ENCODE measurements at places on chromosomes 1 and 21.

GRCh38 chr1:186194107-186194756 lies 180.8 kb downstream of the TPR start:
- DNase-seq = no peak

- no peak for DNase-seq
These were observed 184.6 kb downstream of the RHOU start for GRCh38 chr1:228919914-228920313.

- DNase-seq = peak; percentile 30
These were observed 1.1 kb downstream of the TOR1AIP1 start for GRCh38 chr1:179883040-179883744.

- DNase-seq = no peak
These were observed 16.5 kb downstream of the TNFRSF1B start for GRCh38 chr1:12183095-12183794.

DNA sequence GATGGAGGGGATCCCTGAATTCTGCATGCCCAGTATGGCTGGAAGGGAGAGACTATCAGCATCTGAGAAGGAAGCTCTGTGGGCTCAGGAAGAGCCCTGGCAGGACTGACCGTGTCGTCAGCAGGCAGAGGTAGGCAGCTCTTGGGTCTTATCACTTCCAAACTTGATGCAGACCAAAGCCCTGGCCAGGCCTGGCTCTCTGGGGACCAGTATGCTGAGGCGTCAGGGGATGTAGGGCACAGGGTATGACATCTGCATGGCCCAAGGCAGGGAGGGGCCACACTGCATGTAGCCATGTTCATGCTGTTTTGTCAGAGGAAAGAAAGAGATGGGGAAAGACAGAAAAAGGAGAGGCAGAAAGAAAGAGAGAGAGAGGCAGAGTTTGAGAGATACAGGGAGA lies 6.3 kb downstream of the FGR start:
- DNase-seq = no peak

GRCh38 chr1:212902054-212902453 lies 44.0 kb downstream of the FLVCR1 start:
- DNase-seq = no peak

- DNase-seq = no peak
These were observed 157.3 kb downstream of the PEX14 start for GRCh38 chr1:10631811-10632593.

DNA sequence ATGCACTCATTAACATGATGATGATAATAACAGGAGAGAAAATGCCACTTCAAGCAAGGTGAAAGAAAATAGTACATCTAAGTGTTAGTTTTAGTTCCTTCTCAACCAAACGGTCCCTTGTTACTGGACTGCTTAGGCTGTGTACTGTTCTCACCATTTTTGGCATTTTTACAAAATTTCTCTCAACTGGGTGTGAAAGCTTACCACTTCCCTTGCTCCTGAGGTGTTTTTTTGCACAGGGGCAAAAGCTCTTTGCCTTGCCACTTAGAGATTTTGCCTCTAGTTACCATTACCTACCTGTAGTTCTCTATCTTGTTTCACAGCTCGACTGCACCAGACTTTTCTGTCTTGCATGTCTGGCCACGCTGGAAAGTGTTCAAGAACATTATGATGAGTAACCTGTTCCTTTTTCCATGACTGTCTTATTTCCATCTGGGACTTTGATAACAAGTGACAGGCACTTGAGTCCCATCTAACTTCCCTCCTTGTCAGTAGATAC lies 10.7 kb downstream of the NEK7 start:
- no peak for DNase-seq

DNA sequence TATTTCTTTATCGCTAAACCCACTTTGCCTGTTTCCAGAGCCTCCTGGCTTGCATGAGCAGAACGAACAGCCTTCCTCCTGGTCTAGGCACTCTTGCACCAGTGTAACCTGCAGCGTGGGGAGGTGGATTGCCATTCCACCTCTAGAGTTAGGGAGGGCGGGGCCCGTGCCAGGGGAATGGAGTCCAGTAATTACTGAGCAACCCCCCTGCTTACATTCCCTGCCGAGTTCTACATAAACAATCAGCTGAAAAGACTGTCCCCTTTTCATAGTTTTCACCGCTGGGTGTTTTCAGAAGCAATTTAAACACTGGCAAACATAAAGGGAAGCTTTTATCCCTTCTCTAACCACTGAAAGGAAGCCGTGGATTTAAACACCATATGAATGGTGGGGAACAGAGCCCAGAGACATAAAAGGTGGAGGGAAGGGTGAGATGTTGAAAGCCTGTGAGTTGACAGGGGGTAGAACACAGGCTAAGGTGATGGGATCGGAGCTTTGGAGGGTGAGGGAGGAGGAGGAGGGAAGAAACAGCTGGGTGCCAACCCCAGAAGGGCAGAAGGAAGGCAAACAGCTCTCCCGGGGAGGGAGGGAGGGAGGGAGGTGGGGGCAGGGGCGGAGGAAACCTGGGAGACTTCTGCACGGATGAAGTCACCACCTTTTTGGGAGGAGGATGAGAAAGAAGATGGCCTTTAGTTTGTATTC lies 68.0 kb upstream of the WDR26 start:
- DNase-seq = no peak

DNA sequence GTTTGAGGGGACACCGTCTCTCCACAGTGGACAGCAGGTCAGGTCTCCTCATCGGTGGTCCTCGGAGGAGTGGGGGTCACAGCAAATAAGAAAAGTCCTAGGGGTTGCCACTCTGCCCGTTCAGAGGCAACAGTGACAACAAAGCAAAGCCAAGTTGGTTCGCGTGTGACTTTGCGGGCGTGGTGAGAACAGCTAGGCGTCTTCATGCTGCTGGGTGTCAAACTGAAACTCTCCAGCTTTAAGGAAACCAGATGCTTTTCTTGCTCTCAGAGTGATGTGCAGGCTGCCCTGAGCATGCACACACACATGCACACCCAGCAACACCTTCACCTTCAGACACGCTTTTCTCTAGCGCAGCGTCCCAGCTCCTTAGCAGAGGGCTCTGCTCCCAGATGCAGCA lies 70.1 kb upstream of the ARHGEF16 start:
- no peak for DNase-seq

DNA sequence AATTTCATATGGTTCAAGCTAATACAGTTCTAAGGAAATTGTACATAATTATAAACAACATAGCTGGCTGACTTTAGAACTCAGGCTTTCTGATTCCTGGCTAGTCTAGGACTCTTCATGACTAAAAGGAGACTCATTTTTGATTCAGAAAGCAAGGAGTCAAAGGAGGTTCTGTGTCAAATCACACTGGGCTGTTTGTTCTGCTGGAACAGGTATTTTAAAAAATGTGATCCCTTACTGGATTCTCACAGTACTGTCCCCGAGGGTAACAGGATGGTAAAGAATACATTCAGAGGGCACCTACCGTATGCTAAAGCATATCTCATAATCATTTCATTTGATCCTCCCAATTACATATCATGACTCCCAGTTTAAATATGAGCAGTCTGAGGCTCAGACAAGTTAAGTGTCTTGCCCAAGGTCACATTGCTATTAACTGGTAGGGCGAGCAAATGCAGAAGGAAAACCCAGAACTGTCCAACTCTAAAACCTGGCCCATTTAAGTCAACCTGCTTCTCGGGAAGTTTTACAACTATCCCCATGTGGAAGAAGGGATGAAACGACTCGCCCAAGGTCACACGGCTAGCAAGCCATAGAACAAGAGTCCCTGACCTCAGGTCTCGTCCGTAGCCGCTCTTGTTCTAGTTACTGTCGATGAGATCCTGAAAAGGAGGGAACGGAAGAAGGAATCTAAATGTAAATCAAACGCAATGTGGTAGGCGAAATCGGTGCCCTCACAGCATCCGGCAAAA lies 675 bp downstream of the MYSM1 start:
- DNase-seq = no peak

DNA sequence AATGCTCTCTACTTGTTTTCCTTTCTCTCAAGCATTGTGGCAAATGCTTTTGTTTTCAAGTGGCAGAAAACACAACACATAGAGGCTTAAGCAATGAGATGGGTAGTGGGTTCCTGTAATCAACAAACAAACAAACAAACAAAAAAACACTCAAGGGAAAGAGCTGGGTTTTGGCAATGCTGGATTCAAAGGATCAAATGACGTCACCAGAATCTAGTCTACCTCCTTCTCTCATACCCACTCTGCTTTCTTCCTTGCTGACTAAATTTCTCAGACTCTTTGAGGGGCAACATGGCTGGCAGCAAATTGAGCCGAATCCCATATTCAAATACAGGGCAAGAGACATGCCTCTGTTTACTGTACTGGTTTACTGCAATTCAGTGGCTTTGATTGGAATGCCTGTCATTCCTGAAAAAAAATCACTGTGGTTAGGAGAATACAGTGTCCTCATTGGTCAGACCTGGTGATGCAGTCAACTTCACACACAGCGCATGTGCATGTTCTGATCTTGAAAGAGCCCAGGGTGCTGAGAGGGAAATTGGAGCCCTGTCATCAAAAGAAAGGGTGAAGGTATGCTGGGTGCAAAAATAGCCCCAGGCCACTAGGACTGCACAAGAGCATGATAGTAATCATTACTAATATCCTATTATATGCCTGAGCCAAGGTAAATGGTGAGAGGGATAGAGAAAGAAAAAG lies 356.2 kb downstream of the KCTD3 start:
- no peak for DNase-seq

- no peak for DNase-seq
These were observed 184.6 kb downstream of the TGFB2 start for GRCh38 chr1:218529646-218530300.

DNA sequence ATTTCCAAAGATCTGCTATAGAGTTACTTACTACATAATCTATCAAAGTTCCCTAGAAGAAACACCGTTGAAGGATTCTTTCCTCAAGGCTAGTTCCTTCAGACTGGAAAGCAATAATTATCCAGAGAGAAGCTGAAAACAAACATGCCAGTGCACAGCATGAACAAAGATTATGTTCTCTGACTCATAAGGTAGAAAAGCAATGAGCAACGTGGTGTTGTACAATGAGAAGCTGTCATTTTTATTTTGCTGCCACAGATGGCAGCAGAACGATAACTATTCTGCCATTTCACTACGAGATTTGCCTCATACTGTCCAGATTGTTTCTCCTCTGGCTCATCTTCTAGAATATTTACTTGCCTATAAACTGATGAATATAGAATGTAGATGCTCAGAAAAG lies 10.7 kb downstream of the EXTL2 start:
- DNase-seq = no peak

DNA sequence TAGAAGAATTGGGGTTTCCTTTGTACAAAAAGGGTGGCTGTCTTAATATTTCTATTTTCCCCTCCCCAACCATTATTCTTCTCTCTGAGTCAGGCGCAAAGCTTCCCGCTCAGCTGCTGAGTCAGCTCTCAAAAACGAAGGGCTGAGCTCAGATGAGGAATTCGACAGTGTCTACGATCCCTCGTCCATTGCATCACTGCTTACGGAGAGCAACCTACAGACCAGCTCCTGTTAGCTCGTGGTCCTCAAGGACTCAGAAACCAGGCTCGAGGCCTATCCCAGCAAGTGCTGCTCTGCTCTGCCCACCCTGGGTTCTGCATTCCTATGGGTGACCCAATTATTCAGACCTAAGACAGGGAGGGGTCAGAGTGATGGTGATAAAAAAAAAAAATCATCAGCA lies 3.0 kb upstream of the TUFT1 start:
- DNase-seq = peak; percentile 65

DNA sequence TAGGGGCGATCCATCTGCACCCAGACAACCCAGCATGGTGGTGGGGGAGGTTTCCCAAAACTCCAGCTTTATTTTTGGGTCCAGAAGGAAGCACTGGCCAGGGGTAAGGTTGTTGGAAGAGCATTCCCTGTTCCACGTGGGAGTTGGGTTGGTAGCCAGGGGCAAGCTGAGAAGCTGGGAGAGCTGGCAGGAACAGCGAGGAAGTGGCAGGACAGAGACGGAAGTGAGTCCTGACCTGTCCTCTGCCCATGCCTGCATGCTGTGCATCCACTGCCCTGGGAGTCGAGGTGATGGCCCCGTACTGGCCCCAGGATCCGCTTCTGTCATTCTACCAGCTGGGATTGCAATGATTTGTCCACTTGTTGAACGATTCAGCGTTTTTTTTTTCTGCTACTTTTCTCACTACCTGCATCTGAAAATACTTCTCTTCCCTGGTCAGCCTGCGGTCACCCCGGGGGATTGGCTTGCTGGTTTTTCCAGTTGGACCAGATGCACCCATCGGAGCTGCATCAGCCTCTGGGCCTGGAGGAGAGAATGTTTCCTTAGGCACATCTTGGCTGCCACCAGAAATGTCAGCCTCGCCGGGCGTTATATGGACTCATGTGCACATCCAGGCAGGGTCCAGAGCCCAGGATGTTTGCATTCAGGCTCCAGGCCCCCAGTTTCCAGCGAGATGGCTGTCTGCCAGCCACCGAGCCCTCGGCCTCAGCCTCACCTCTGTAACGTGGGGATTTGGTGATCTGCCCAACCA lies 28.3 kb upstream of the TMPRSS2 start:
- no peak for DNase-seq

- DNase-seq = no peak
These were observed 10.4 kb upstream of the CHIA start for GRCh38 chr1:111280267-111280666.

- no peak for DNase-seq
These were observed 45.9 kb downstream of the SLC19A1 start for GRCh38 chr21:45496151-45496967.

GRCh38 chr1:20153000-20153418 lies 13.9 kb downstream of the PLA2G2F start:
- DNase-seq = no peak

GRCh38 chr21:17467392-17467791 lies 45.5 kb upstream of the CXADR start:
- no peak for DNase-seq

- DNase-seq = no peak
These were observed 127.8 kb upstream of the NGF start for GRCh38 chr1:115465802-115466363.

DNA sequence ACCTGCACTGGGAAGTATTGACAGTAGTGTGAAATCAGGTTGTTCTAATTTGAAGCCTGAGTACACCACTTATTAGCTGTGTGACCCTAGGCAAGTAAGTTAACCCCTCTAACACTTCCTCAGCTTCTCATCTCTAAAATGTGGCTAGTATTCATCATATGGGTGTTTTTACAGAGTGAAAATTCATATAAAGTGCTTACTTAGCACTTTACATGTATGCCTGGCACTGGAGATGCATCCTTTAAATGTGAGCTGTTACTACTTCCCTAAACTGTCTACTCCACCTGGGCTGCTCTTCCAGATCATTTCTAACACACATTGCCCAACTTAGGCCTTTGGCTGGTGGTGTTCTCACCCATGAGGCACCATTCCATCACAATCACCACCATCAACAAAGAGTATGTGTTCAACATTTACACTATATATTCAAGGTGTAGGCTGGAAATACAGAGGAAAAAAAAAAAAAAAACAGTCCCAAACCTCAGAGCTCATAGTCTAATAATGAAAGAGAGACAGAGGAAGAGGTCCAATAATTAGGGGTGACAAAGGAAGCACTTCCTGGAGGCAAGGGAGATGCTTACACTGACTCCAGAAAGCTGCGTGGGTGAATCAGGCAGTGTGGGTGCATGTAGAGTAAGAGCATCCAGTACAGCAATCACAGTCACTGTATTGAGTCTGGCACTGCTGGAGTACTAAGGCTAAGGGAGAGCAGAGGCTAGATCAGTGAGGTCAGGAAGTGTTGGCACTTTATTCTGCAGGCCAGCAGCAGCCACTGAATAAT lies 3.6 kb downstream of the STX6 start:
- no peak for DNase-seq

GRCh38 chr1:6234502-6235295 lies 1.1 kb downstream of the ICMT start:
- no peak for DNase-seq

GRCh38 chr1:168834225-168834872 lies 105.3 kb upstream of the DPT start:
- DNase-seq = no peak

GRCh38 chr1:36520056-36520455 lies 37.3 kb upstream of the CSF3R start:
- DNase-seq = no peak

Data from SW 1271 (cell line).